ENCODE measurements at places on chromosomes 6 and 20.

GRCh38 chr20:10185741-10186558, 32.7 kb upstream of the SNAP25 start:
- DNase-seq, result no peak

DNA sequence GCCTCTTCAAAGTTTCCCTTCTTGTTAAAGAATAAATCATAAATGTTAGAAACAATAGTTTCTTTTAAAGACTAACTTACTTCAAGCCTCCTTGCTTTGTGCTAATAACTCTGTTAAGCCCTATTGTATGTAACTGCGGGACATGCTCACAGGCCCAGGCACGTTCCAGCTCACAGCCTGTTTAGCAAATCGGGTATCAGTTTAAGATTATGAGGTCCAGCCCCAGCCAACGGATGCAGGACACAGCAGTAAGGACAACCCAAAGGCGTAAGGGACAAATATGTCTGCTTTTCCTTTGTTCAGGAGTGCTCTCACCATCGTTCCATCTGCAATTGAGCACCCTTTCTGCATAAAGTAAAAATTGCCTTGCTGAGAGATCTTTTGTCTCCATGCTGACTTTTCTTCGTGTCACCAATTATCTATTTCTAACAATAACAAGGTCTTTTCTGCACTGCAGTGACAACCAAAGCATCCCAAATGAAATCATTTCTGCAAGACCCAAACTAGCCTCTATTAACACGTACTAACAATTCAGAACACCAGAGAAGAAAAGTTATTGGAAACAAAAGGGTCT, 1.4 kb downstream of the C6orf52 start:
- no peak for DNase-seq

GRCh38 chr6:106158816-106159215, 72.7 kb downstream of the PRDM1 start:
- DNase-seq, result no peak

DNA sequence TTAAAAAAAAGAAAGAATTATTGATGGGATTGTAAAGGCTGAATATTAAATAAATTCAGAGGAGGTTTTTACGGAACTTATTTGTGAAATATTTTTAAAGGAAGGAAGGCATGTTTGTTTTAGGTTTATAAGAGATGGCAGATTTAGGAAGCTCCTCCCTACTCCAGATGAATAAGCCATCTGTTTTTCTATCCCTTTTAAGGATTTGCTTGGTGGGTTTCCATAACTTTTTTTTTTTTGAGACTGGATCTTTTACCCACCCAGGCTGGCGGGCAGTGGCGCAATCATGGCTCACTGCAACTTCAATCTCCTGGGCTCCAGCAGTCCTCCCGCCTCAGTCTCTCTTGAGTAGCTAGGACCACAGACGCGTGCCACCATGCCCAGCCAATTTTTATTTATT, 30.4 kb downstream of the PTPRA start:
- no peak for DNase-seq

DNA sequence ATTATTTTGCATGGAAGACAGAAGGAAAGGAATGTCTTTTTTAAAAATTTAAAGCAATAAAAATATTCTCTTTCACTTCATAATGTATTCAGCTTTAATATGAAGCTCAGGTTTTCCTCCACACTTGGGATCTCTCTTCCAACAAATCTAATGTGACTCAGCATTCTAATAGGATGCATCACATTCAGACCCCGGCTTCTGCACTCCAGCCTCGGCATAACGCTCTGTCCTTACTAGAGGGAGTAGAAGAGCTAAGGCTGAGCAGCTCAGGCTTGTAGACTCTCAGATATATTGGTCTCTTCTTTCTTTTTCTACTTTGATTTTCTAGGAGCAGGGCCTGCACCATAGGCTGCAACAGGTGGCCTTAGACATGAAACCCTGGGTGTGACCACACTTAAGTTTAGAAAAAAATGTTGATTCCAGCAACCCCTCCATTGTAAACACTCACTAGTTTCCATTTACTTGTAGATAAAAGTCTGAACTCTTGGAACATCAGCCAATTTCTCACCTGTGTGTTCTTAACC, 161.7 kb downstream of the PAK5 start:
- no peak for DNase-seq

DNA sequence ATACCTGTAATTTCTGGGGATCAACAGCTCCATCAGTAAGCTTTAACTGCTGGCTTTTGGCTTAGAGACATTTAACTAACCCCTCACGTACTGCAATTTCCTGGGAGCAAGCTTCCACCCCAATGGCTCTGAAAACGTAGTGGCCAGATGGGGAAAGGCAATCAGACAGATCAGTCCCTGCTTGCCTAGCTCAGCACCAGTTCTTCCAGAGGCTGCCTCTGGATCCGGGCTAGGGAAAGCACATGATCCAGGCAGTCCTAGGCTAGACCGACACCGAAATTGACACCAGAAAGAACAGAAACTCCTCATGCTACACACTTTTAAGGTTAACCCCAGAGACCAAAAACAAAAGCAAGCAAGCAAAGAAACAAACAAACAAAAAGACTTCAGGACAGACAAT, 13.3 kb downstream of the PREP start:
- no peak for DNase-seq

DNA sequence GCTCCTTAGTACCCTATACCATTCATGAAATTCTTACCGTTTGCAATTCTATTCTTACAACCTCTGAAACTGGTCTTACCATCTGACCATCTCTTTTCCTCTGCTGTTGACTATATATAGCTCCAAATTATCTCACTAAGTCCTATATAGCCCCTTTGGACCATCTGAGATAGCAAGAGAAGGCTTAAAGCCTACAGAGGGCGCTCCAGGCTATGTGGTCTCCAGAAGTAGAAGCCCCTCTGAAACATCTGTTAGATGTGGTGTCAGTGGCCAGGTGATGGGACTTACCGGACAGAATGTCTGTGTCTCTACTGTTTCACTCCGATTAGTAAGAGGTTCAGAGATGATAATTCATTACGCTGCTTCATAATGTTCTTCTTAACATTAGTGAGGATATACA, 140.7 kb upstream of the BMP2 start:
- DNase-seq, result no peak

- peak; percentile 75 for DNase-seq
Measured at GRCh38 chr20:58209652-58210397, 18.6 kb downstream of the ANKRD60 start.

- no peak for DNase-seq
Measured at GRCh38 chr6:24332317-24332716, 25.5 kb downstream of the DCDC2 start.
